Left colon (tissue), 2 donors: ENCODE measurements at places on chromosomes 3 and 15. TPM values are rescaled to one million over a fixed set of nuclear protein-coding genes. Genes with fewer than 3 reads are reported as not detected.

GRCh38 chr15:58459560-58459959 is 27.8 kb downstream of the LIPC start:
- peak; percentile 61 for DNase-seq

DNA sequence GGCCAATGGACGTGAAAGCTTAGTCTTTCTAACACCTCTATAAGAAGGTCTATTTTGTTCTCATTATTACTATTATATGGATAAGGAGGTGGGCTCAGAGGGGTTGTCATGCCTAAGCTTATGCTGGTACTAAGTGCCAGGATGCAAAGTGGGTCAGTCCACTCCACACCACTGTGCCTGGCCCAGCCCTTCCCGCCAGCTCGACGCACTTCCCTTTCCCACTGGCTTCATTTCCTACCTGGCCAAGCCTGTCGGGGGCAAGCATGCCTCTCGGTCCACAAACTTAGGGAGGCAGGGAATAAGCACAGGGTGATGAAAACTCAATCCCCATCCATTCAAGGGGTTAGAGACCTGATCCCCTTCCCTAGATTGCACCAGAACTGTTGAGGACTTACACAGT is 5.9 kb upstream of the SYNM start:
- DNase-seq, result no peak

DNA sequence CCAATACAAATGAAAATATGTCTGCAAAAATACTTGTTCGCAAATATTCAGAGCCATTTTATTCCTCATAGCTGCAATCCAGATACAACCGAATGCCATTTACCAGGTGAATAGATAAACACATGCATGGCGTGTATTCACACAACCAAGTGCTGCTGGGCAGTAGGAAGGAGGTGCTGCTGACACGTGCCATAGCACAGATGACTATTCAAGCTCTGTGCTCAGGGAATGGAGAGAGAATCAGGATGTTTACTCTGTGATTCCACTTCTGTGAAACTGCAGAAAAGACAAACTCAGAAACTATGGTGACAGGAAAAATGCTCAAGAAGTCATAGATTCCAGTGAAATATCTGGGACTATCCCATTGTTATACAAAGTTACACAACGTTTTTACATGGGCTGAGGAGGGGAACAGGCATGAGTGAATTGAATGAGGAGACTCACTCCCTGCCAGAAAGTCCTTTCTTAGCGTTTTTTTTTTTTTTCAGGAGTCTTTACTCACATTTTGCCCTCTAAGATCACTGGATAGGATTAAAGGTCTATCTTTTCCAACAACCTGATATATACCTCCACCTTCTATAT is 152.9 kb upstream of the NDN start:
- DNase-seq, result no peak

DNA sequence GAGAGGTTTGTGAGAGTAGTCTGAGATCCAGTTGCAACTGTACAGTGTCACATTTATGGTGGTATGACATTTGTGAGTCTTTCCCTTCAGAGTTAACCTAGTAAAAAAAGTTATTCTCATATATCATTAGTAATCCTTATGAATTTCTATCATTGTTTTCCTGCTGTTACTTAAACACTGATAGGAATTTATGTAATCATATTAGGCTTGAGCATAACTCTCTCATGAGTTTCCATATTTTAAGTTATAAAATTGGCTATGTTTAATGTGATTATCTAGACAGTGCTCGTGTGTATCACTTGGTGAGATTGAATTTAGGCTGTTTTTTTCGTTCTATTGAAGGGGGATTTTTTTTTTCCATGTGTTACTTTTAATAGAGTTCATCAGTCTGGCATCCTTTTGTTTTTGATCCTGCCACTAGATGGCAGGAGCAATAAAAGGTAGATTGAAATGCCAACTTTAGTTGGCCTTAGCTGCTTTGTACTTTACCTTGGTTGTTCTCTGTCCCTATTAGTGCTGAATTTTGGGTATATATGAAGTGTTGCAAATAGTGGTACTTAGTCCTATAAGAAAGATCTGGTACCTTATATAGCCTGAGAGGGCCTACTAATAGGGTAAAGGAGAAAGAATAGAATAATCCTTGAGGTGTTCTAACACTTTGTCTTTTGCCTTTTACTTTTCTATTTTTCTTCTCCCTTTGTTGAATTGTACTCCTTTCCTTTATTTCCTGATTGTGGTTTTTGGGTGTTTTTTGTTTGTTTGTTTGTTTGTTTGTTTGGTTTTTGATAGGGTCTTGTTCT is 17.9 kb downstream of the STT3B start:
- no peak for DNase-seq

Gene PLAAT1
- total RNA-seq, result not detected

Gene LRRC34
- 0.24 TPM for total RNA-seq
